ENCODE measurements at places on chromosomes 4 and X.

- no peak for DNase-seq
Observed at GRCh38 chrX:7614616-7615015, 228.4 kb upstream of the VCX start.

DNA sequence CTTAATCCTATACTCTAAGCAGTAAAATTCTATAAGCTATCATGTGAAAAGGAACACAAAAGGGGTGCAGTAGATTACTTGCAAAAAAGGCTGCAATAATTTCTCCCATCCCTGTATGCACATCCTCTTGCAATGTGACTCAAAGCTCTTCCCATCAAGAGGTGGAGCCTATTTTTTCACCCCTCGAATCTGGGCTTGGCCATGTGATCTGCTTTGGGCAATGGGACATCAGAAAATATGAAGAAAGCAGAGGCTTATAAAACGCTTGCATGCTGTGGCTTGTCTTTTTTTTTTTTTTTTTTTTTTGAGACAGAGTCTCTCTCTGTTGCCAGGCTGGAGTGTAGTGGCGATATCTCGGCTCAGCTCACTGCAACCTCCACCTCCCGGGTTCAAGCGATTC lies 33.0 kb downstream of the GEMIN8 start:
- no peak for DNase-seq

DNA sequence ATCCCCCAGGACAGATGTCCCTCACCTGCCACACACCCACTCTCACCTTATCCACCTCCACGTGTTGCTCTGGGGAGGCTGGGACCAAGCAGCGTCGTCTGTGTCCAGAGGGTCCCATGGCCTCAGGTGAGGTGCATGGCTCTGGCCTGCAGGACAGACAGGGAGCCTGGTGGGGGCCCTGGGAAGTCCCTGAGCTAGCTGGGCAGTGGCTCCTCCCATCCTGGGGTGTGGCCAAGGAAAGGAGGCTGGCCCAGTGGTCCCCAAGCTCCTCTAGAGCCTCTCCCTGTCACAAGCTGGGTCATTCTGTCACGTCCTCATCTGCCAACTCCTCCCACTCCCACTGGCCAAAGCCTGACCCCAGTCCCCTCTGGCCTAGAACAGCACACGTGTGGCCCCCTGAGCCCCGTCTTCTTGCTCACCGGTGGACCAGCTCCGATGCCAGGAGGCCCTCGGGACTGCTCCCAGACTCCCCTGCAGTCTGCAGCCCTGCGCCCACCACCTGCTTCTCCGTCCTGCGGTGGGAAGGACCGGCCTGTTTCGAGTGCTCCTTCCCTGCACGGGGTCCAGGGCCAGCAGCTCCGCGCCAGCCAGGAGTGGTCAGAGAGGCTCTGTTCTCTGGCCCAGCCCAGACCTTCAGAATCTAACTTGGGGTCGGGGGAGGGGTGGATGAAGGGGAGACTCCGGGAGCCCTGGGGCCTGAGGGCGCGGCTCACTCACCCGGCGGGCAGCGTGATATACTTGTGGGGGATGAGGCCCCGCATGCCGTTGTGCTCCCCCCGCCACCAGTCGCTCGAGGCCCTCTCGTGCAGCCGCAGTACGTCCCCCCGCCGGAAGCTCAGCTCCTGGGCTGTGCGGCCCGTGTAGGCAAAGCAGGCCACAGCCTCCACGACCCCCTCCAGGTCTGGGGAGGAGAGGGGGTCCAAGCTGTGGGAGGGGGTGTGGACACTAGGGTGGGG lies 4.8 kb downstream of the AVPR2 start:
- no peak for DNase-seq

DNA sequence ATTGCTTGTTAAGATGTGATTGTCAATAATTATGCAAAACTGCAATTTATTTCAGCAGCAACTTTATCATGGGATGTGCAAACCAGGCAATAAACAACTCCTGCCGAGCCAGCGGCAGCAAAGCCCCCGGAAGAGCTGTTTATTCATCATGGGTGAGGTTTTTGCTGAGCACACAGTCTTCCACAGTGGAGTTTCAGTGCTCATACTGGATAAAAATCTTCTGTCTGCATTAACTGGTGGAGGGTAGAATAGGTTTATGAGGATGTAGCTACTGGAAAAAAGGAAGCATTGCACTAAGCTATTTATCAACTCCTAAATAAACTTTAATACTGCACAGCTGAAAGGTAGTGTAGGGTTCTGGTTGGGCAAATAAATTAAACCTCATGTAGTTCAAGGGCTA lies 557.4 kb upstream of the FTHL17 start:
- no peak for DNase-seq

- DNase-seq, result no peak
Observed at GRCh38 chr4:125838924-125839323, 524.2 kb downstream of the FAT4 start.

GRCh38 chr4:176011529-176011928 lies 54.1 kb upstream of the WDR17 start:
- DNase-seq, result no peak
